SK-N-SH (cell line): ENCODE measurements at places on chromosomes 7 and 10.

- no peak overlapping the region for H3K4me3 ChIP-seq
- no peaks in the 10 kb centered on the region for H3K27me3 ChIP-seq
- peaks cover 3% of the 10 kb centered on the region for H3K4me1 ChIP-seq
- peak overlapping the region; percentile 98 for H3K27ac ChIP-seq
- no peaks in the 10 kb centered on the region for H3K36me3 ChIP-seq
- DNase-seq = no peak
These were observed 24.1 kb upstream of the LRRC17 start for GRCh38 chr7:102888561-102889233.

GRCh38 chr10:63713191-63714144 is 192.3 kb downstream of the REEP3 start:
- H3K4me1 ChIP-seq = peaks cover 52% of the 10 kb centered on the region
- peak overlapping the region; percentile 6; the same call in 1 of the 2 replicates for H3K4me3 ChIP-seq
- H3K36me3 ChIP-seq = no peaks in the 10 kb centered on the region
- no peaks in the 10 kb centered on the region for H3K27me3 ChIP-seq
- H3K27ac ChIP-seq = peak overlapping the region; percentile 98

DNA sequence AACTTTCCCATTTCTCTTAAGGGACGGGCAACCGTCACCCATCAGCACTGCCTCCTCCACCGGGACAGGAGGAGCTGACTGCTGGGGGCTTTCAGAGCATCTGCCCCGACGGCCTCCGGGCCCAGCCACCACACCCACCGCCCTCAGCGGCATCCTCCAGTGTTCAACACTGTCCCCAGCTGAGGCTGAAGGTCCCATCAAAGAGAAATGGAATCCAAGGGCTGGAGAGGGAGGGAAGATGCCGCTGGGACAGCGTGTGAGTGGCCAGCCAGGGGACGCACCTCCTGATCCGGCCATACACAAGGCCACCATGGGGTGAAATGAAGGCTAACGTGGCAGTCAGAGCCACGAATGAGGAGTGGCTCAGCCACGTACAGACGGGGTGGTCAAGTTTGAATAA is 153.6 kb upstream of the PPP2R2D start:
- no peaks in the 10 kb centered on the region for H3K4me1 ChIP-seq
- H3K27me3 ChIP-seq = no peaks in the 10 kb centered on the region
- H3K27ac ChIP-seq = no peak overlapping the region
- H3K36me3 ChIP-seq = no peaks in the 10 kb centered on the region
- H3K4me3 ChIP-seq = no peak overlapping the region

- no peak for DNase-seq
- no peaks in the 10 kb centered on the region for H3K36me3 ChIP-seq
- no peak overlapping the region for H3K27ac ChIP-seq
- H3K4me1 ChIP-seq = no peaks in the 10 kb centered on the region
- no peak overlapping the region for H3K4me3 ChIP-seq
- no peaks in the 10 kb centered on the region for H3K27me3 ChIP-seq
These were observed 133.3 kb downstream of the CCDC3 start for GRCh38 chr10:12868229-12868628.

DNA sequence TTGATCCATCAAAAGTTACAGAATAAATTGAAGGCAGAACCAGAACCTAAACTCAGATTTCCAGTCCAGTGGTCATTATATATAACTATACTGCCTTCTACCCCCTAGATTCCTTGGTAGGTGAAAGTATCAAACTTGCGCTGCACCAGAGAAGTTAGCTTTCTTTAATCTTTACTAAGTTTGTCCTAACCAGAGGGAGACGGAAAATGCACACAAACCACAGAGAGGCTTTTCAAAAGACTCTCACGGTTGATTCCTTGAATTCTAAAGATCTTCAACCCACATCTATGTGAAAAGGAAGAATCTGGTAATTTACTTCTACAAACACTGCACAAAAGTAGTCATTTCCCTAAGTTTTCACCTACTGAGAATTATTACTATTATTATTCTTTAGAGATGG is 18.2 kb upstream of the KIAA1549 start:
- no peak overlapping the region for H3K4me3 ChIP-seq
- H3K27me3 ChIP-seq = no peaks in the 10 kb centered on the region
- no peaks in the 10 kb centered on the region for H3K4me1 ChIP-seq
- DNase-seq = no peak
- no peak overlapping the region for H3K27ac ChIP-seq

DNA sequence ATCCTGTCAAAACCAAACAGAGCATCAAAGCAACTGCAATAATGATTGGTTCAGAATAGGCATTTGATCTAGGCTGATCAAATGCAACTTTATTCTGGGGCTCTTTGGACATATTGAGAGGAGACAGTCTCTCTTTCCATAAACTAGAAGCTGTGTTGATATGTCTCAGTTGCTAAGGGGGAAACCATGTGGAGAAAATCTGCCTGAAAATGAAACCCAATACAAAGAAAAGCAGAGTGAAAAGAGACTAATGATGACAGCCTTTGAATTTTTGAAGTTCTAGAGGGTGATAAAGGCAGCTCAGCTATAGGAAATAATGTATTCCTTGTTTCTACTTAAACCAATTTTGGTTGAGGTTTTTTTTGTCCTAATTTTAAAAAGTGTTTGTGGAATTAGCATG is 941.8 kb upstream of the POT1 start:
- no peaks in the 10 kb centered on the region for H3K4me1 ChIP-seq
- no peak for DNase-seq
- no peaks in the 10 kb centered on the region for H3K36me3 ChIP-seq

GRCh38 chr7:151122276-151122675 is 36.0 kb downstream of the AGAP3 start:
- H3K4me3 ChIP-seq = no peak overlapping the region
- H3K27ac ChIP-seq = no peak overlapping the region

GRCh38 chr10:77940627-77941026 is 14.1 kb upstream of the DLG5 start:
- H3K4me1 ChIP-seq = peaks cover 4% of the 10 kb centered on the region; the same call in 1 of the 2 replicates
- no peak overlapping the region for H3K4me3 ChIP-seq
- H3K36me3 ChIP-seq = no peaks in the 10 kb centered on the region

- peaks cover 14% of the 10 kb centered on the region; the same call in 1 of the 2 replicates for H3K4me1 ChIP-seq
- no peaks in the 10 kb centered on the region for H3K36me3 ChIP-seq
- no peak overlapping the region for H3K4me3 ChIP-seq
- DNase-seq = no peak
These were observed 27.1 kb downstream of the ATXN7L1 start for GRCh38 chr7:105849122-105849855.

- no peak overlapping the region for H3K4me3 ChIP-seq
- H3K27me3 ChIP-seq = peaks cover 19% of the 10 kb centered on the region
- no peak overlapping the region for H3K27ac ChIP-seq
- H3K36me3 ChIP-seq = no peaks in the 10 kb centered on the region
These were observed 2.6 kb downstream of the NKX6-2 start for GRCh38 chr10:132783165-132783939.

DNA sequence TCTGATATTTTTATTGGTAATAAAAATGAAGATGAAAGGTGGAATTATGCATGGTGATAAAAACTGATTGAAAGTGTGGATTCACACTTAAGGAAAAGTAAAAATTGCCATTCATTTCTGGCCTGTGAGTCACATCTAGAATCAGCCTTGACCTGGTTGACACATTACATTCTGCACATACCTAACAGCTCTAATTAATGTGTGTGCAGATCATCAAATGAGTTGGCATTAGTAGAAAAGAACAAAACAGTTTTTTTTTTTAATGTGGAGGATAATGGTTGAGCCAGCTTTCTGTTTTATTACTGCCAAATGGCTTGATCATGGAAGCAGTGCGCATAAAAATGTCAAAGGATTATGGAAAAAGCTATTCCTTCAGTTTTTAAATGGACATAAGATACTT is 142.6 kb upstream of the TMEM196 start:
- no peak overlapping the region for H3K27ac ChIP-seq
- H3K36me3 ChIP-seq = no peaks in the 10 kb centered on the region

DNA sequence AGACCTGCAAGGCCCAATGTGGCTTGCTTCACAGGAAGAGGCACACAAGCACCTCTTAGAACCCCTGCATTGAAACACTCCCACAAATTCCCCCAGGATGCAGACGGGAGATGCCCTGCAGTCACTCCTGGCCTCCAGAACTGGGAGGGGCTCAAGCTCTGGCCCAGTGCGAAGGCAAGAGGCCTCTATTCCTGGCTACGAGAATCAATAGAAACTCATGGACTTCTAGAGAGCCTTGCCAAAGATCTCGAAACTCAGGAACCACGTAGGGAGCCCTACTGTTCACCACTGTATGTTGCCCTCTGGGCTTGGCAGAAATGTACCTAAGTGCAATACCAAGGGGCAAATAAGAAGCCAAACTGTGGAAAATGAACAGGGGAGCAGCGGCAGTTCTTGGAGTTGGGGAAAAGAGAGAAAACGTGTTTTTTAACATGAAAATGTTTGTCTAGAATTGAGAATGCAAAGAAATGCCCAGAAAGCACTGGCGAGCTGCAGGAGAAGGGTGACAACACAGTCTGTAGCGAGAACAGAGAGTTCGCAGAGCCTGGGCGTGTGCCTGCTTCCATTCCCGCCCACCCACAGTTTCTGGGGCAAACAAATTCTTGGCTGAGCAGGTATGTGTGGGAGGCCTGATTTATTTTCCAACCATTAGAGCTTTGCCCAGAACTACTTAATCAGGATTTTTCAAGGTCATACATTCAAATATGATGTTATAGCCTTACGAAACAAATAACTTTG is 260.5 kb upstream of the KLF14 start:
- no peak for DNase-seq
- no peaks in the 10 kb centered on the region for H3K27me3 ChIP-seq
- H3K27ac ChIP-seq = no peak overlapping the region

- no peaks in the 10 kb centered on the region for H3K4me1 ChIP-seq
- no peak overlapping the region for H3K27ac ChIP-seq
- peaks cover 88% of the 10 kb centered on the region for H3K27me3 ChIP-seq
- no peak for DNase-seq
These were observed 2.1 kb upstream of the UNCX start for GRCh38 chr7:1230411-1231213.

DNA sequence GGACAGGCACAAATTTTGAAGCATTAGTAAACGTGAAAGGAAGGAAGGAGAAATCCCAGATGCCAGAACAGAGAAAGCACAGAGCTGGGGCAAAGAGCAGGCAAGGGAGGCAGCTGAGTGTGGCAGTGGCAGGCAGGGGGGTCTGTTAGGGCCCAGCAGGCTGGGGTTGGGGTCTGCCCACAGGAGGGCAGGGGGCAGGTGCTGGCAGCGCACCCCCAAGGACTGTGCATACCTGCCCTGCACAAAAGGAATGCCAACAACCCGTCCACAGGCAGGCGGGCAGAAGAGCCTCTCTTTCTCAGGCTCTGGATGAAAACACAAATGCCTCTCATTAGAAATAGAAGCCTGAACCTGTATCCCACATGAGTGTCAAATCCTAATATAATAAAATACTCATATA is 552.3 kb downstream of the PTPRN2 start:
- DNase-seq = no peak
- no peaks in the 10 kb centered on the region for H3K27me3 ChIP-seq
- no peaks in the 10 kb centered on the region for H3K36me3 ChIP-seq
- no peak overlapping the region for H3K27ac ChIP-seq

DNA sequence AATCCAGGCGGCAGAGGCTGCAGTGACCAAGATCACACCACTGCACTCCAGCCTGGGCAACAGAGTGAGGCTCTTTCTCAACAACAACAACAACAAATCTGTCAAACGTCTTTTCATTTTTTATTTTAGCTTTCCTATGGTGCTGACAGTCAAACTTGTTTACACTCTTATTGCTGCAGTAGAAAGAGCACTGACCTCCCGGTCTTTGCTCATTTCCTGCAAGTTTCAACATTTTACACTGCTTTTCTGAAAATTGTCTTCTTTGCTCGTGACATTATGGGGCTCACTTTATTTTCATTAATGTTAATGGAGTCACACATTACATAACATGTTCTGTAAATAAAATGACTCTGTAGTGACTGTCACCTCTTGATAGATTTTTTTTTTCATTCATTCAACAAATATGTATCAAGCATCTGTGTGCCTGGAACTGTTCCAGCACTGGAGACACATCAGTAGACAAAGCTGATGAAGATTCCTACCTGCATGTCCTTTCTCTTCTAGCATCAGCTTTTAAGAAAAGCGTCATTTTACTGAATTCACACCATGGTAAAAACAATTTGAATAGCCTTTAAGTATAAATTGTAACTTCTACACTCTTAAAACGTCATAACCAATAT is 277.3 kb downstream of the CELF2 start:
- H3K27me3 ChIP-seq = no peaks in the 10 kb centered on the region
- H3K36me3 ChIP-seq = no peaks in the 10 kb centered on the region
- no peak for DNase-seq
- H3K27ac ChIP-seq = no peak overlapping the region
- H3K4me3 ChIP-seq = no peak overlapping the region
- no peaks in the 10 kb centered on the region for H3K4me1 ChIP-seq

DNA sequence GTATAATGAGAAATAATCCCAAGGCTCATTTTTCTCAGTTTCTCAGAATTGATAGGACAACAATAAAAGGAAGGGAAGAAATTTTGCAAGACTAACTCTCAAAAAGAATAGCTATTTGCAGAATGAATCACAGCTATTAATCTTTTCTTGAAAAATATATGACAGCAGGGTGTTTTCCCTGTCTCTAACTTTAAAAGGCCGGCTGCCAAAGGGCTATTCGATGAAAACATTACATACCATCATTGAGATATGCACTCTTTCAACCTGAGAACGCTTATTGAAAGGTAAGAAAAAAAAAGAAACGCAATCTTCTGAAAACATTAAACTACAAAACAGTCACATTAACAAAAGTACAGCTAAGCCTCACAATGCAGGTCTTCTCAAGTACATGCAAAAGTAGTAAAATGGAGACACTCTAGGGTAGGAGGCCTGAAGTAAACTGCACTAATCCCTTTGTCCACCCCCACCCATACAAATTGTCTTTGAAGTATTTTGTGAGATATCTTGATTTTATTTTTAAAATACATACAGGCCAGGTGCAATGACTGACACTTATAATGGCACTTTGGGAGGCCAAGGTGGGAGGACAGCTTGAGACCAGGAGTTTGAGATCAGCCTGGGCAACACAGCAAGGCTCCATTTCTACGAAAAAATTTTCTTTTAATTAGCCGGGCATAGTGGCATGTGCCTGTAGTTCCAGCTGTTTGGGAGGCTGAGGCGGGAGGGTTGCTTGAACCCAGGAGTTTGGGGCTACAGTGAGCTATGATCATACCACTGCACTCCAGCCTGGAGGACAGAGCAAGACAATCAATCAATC is 83.0 kb downstream of the PARD3 start:
- H3K27me3 ChIP-seq = no peaks in the 10 kb centered on the region
- no peak overlapping the region for H3K4me3 ChIP-seq
- no peaks in the 10 kb centered on the region for H3K36me3 ChIP-seq
- peak overlapping the region; percentile 73 for H3K27ac ChIP-seq
- H3K4me1 ChIP-seq = peaks cover 5% of the 10 kb centered on the region; the same call in 1 of the 2 replicates
